ENCODE measurements at places on chromosomes 11 and 22.

DNA sequence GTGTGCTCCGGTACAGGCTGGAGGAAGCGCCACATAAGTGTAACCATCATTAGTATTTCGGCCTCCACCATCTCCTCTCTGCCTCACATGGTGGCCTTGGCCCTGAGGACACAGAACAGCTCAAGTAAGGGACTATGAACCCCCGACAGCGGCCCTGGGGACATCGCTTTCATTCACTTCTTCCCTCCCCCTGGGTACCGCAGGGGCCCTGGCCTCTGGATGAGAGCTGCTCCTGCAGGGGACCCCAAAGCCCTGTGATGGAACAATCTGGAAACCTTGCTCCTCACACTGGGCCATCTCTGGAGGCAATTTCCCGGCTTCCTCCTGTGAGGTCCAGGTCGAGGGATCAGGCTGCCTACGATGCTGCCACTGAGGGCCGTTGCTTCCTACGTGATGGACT, 565.5 kb downstream of the BRD1 start:
- no peak for DNase-seq

DNA sequence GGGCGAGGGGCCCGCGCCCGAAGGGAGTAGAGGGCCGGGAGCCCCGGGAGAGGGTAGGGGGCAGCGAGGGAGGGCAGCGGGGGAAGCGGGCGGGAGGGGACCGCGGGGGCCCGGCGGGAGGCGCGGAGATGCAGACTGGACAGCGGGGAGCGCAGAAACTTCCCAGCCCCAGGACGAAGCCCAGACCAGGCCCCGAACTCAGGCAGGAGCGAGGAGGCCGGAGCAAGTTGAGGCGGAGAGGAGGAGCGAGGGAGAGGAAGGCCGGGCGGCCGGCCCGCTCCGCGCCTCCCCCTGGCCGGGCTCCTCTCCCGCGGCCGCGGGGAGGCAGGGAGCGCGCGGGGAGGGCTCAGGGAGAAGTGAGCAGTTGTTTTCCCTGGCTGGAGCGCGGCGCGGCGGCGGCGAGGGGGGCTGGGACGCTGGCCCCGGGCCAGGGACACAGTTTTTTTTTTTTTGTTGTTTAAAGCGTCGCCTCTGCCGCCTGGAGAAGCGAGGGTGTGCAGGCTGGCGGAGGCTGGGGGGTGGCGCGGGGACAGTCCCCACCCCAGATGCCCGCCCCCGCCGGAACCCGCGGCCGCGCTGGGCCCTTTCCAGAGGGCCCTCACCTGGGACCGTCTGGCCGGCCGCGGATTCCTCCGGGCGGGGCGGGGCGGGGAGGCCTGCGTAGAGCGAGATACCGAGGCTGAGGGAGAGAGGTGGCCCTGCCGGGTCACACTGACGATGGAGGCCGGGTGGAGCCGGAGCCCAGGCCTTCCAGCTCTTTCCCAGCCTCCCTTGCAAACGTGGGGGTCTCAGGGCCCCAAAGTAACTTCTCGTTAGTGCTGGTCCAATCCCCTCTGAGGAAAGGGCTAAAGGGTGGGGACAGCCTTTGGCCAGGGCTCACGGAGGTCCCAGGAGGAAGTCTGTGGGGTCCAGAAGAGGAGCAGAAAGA, at the start of gene LTBP3:
Gene LTBP3, minus strand, starts transcription at position 358 of the 928 bp plus-strand sequence. CDS start 400 bp downstream, outside the sequence.
- DNase-seq: peak; percentile 94

GRCh38 chr22:28874811-28875320, 8.5 kb upstream of the ZNRF3 start:
- DNase-seq: no peak

DNA sequence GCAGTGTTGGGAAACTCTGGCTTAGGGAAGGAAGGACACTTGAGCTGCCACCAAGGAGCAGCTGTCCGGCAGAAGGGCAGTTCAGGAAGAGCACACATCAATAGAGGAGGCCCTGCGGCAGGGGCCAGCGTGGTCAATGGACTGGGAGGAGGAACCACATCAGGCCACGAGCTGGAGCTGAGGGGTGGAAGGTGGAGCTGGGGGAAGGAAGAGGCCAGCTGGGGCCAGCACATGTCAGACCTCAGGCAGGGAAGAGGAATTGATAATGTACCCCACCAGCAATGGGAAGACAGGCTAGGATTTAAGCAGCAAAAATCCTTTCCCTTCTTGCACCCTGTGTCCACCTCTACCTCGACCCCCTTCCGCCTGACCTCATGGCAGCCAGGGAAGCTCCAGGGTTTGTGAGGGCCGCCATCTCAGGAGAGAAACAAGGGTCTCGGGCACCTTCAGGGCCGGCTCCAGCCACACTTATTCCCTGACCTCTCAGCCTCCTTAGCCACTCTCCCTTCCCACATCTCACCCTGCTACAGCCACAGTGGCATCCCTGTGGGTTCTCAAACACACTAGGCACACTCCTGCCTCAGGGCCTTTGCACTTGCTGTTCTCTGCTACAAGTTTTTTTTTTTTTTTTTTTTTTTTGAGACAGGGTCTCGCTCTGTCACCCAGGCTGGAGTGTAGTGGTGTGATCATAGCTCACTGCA, 157.8 kb upstream of the GRK3 start:
- peak; percentile 73 for DNase-seq

GRCh38 chr11:107799218-107799859, 59.2 kb downstream of the SLC35F2 start:
- DNase-seq: peak; percentile 81

DNA sequence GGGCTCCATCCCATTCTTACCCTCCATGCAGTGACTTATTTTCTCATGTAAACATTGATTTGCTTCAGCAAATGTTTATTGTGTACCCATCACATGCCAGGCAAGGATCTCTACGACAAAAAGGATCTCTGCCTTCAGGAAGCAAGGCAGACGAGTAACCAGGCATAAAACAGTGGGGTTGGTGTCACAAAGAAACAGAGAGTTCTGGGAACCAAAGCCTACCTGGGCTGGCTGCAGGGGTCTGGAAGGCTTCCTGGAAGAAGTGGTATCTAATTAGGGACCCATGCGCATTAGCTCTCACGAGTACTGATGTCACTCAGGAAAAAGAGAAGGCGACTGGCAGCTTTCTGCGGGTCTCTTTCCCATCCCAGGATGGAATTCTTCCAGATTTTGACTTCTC, 44.5 kb downstream of the KIAA1671 start:
- no peak for DNase-seq

- DNase-seq: no peak
Observed at GRCh38 chr22:49642741-49643140, 184.9 kb downstream of the BRD1 start.

- DNase-seq: no peak
Observed at GRCh38 chr11:73428699-73429098, 52.5 kb downstream of the RELT start.

DNA sequence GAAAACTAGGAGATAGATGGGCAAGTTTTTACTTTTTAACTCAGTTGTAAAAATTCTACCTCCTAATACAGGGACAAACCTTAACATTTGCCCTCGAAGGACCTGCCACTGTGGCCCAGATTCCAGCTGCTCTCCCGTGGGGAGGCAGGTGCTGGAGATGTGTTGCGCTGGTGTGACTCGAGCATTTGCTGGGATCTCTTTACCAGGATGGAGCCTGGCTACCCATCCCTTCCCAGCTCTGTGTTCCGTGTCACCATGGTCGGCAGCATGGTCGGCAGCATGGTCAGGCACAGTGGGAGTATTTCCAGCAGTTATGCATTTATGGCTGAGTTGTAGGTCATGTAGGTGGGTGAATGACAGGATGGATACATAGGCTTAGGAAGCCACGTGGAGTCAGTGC, 41.1 kb downstream of the OTOG start:
- DNase-seq: peak; percentile 26

GRCh38 chr22:42881982-42882656, 25.0 kb upstream of the ARFGAP3 start:
- DNase-seq: no peak

GRCh38 chr22:41021061-41021612, 70.0 kb downstream of the RBX1 start:
- peak; percentile 65 for DNase-seq

GRCh38 chr11:46120346-46121300, 631 bp downstream of the PHF21A start:
- DNase-seq: peak; percentile 80

DNA sequence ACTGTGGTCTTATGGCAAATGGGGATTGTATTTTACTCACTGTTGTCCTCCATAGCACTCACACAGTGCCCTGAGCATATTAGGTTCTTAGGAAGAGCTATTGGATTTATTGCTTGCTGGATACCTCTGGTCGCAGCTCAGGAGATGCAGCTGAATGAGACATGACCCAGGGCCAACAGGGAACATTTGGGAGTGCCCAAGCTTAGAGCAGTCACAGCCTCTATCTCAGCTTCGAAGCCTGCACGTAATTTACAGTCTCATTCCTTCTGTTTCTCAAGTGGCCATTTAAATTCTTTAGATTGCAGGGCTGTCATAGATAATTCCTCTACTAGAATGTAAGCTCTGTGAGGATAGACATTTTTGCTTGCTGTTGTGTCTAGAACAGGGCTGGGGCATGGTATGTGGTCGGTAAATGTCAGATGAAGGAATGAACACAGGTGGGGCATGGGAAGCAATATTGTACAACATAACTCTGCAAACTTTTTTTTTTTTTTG, 192.8 kb downstream of the GRIK4 start:
- no peak for DNase-seq

DNA sequence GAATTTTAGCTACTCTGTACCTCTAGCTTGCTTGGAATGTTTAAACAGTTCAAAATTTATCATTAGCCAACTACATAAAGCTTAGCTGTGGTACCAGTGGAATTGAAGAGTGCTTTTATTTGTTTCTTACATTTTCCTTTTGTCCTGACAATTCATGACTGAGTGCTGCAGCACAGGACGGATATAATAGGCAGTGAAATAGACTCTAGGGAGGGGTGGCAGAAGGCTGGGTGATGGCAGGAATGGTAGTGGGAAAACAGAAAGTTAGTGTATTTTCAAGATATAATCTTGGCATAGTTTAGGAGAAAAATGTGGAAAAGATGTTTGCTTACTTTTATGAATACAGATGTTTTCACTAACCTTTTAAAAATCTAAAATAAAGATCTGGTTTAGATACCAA, 31.1 kb upstream of the ARHGAP32 start:
- no peak for DNase-seq
